ENCODE measurements at places on chromosomes 13 and 19.

GRCh38 chr13:23673867-23674605, 103.8 kb downstream of the TNFRSF19 start:
- DNase-seq, result no peak

DNA sequence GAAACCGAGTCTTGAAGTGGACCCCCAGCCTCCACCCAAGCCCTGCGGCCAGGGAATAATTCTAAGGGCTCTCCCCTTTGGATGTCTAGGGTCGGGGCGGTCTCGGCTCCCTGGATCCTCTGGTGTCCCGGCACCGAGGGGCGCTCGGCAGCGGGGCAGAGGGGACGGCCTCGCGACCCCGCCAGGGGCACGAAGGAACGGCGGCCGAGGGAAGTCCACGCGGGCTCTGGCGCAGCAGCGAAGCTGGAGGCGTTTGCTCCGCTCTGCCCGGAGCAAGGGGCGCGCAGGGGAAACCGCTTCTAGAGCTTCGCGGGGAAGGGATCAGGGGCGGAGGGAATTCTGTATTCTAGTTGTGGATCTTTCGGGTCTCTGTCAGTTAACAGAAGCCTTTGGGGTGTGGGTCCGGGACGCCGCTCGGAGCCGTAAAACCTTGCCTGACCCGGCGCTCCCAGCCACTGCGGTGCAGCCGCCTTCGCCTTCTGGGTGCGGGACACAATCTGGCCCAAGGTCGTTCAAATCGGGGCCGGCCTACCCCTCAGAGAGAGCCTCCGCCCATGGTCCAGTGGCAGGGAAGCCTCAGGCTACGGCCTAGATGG, 118.2 kb downstream of the KCNRG start:
- DNase-seq, result no peak

- no peak for DNase-seq
Observed at GRCh38 chr13:48561466-48562235, 28.8 kb upstream of the RCBTB2 start.

- DNase-seq, result no peak
Observed at GRCh38 chr19:40283414-40284250, 1.5 kb downstream of the AKT2 start.

DNA sequence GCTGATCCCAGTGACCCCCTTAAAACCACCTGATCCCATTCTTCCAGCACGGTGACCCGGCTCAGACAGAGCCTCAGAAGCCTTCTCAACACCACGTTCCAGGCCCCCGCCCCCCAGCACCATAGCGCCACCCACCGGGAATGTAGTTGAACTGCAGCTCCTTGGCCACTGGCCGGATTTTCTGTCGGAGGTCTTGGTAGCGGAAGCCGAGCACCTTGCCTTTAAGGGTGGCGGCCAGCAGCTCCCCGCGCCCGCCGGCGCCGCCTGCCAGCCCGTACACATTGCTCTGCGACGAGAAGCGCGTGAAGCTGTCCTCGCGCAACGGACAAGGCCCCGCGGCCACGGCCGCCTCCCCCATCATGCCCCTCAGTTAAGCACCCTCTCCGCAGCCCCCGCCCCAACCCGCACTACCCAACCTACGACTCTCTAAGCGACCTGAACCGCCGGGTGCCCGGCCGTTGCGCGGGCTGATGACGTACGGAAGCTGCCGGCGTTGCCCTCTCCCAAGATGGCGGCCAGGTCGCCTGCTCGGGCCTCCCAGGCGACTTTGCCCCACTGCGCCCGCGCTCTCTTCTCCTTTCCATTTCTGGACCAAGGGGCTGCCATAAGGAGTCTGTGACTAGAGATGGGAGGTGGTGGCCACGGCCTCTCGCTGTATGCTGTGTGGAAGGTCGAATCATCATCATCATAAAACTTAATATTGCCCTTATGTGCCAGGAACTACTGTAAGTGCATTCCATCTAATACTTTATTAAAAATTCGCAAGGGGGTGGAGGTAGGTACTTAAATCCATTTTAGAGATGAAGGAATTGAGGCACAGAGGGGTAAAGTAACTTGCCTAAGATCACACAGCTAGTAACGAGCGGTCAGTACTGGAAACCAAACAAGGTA, at the start of gene KPTN:
Gene KPTN (minus strand): TSS at position 420 of the 891 bp plus-strand sequence. CDS start 59 bp downstream, at position 361.
- peak; percentile 79 for DNase-seq

GRCh38 chr19:32599736-32600157, 18.8 kb downstream of the PDCD5 start:
- DNase-seq, result peak; percentile 17

- peak; percentile 48 for DNase-seq
Observed at GRCh38 chr19:31351056-31351854, 2.0 kb upstream of the TSHZ3 start.

DNA sequence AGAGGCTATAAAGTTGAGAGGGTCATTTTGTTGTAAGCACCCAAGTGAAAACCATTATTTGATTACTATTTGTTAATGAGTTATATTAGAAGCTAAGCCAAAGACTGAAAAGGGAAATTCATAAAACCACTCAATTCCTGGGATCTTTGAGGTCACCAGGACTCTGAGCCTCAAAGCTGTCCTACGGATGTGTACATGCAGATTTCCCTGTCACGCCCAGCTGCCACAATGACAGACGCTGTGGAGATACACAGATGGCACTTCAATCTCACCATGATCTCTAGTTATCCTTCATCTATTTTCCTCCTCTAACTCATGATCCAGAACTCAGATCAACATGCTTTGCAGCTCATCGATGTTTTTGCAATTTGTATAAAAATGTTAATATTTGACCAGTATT, 403.5 kb upstream of the MIR17HG start:
- DNase-seq, result no peak

- no peak for DNase-seq
Observed at GRCh38 chr19:18738961-18739690, 52.0 kb downstream of the COMP start.

DNA sequence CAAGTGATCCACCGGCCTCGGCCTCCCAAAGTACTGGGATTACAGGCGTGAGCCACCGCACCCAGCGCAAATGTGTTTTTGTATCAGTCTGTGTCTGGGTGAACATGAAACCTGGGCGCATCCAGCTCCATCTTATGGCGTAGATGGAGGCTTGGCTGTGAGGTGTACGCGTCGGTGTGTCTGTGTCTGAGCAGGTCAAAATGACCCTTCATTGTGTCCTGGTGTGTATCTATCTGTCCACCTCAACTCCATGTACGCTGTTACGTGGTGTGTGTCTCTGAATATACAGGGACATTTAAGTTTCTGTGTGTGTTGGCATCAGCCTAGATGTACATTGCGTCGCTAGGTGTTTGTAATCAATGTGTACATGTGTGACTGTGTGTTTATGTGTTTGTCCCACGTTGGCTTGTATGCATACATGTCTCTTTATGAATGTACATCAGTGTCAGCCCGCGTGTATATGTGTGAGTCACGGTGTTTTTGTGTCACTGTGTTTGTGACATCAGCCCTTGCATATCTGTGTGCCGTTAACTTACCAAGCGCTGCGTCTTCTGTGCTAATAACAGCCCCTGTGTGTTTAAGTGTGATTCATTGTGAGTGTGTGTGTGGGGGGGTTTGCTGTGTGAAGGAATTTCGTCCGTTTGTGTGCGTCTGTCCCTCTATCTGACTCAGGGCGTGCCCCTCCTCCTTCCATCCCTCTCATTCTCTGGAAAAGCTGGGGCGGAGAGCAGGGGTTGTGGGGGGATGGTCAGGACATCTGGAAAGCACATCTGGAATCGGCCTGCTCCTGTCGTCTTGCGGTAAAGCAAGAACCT, 6.4 kb downstream of the AXL start:
- DNase-seq, result peak; percentile 99

- DNase-seq, result no peak
Observed at GRCh38 chr13:22189176-22190048, 518.5 kb downstream of the FGF9 start.

DNA sequence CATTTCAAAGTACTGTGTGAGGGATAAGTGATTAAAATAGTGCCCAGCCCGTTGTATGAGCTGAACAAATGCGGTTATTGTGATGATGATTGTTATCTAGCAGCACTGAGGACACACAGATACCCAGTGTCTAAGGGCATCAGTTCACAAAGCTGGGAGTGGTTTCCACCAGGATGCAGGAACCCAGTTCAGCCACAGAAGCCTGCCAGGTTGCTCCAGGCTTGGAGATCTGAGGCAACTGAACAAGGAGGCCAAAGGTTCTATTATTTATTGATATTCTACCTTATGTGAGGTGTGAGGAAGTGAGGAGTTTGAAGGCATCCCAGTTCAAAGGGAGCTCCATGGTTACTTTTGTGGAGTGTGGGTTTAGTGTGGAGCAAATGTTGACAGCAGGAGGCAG, 13.2 kb downstream of the DIAPH3 start:
- no peak for DNase-seq

DNA sequence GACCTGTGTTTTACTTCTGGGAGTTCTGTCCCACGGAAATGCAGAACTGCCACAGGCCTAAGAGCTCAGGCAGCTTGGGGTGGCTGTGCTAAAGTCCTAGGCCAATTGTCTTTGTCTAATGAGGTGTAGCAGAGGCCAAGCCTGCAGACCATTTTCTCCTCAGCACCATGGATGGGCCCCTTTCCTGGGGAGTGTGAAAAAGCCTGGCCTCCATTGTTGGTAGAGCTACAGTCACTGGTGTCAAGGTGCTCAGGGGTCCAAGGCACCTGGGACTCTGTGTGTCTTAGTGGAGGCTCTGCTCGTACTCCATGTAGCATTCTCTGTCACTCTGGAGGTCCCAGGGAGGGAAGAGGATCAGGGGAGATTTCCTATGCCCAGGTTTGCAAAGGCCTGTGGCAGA, 329.6 kb downstream of the SLITRK5 start:
- DNase-seq, result no peak

GRCh38 chr19:6963937-6964336, 57.3 kb downstream of the MBD3L2B start:
- DNase-seq, result no peak

DNA sequence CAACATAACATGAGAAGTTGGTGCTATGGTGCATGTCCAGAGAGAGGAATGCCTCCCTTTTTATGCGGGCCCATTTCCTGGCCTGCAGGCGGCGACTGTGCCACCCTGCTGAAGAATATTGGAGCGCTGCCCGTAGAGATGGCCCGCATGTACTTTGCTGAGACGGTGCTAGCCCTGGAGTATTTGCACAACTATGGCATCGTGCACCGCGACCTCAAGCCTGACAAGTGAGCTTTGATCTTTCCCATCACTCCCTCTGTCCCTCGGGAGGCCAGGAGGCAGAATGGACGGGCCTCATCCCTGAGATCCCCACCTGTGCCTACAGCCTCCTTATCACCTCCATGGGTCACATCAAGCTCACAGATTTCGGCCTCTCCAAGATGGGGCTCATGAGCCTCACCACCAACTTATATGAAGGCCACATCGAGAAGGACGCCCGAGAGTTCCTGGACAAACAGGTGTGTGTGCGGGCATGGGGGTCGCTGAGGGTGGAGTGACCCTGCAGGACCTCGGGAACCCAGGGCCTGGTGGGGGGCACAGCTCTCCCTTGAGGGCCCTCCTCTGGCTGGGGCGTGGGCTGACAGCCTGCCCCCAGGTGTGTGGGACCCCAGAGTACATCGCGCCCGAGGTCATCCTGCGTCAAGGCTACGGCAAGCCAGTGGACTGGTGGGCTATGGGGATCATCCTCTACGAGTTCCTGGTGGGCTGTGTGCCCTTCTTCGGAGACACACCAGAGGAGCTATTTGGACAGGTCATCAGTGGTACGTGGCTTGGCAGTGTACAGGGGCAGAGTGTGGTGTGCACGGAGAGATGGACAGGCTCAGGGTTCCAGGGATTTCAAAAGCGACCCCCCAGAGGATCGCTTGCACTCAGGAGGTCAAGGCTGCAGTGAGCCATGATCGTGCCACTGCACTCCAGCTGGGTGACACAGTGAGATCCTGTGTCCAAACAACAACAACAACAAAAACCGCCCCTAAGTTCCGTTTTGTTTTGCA, 16.2 kb downstream of the DNASE2 start:
- no peak for DNase-seq

- DNase-seq, result no peak
Observed at GRCh38 chr13:39266426-39266825, 228.2 kb downstream of the NHLRC3 start.

- no peak for DNase-seq
Observed at GRCh38 chr19:9014803-9015202, 4.6 kb upstream of the MUC16 start.

GRCh38 chr19:7787141-7787540, 24.1 kb downstream of the CLEC4M start:
- no peak for DNase-seq

- peak; percentile 52 for DNase-seq
Observed at GRCh38 chr19:11096210-11096841, 7.1 kb downstream of the LDLR start.

GRCh38 chr13:27269114-27269665, 1.4 kb upstream of the RASL11A start:
- DNase-seq, result no peak

DNA sequence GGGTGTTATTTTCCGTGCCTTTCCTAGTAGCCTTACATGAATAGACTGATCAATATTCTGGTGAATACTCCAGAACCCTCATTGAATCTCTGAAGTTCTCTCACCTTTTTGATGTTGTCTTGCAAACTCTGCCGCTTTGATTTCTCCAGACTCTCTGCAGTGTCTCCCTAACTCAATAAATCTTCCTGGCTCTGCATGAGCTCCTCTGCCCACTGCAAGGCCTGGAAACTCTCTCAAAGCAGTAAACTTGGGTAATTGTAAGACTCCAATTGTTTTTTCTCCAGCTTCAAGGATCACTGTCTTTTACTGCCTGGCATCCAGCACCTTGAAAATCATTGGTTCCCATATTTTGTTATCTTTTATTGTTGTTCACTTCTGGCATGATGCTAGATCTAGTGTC, 198.4 kb downstream of the GPC5 start:
- no peak for DNase-seq

- DNase-seq, result no peak
Observed at GRCh38 chr13:44352671-44353070, 21.0 kb upstream of the SERP2 start.

DNA sequence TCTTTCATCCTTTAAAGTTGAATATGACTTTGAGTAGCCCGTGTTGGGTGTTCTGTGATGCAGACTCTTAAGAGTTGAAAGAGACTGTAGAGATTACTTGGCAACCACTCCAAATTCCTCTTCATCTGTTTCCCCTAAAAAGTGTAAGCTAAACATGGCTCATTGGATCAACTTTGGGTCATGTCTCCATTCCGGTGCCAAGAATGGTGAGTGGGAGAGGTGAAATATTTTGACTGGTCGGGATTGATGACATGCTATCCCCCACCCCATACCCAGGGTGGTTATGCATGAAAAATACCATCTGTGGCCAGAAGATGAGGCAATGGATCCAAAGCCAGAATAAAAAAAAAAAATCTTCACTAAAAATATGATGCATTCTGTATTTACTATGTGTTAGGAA, 281.3 kb upstream of the SOX21 start:
- DNase-seq, result no peak

- no peak for DNase-seq
Observed at GRCh38 chr13:110902370-110902769, 12.5 kb downstream of the ANKRD10 start.

- peak; percentile 88 for DNase-seq
Observed at GRCh38 chr13:114118511-114119123, 13.8 kb downstream of the RASA3 start.
